Brain pericyte (primary cell): ENCODE measurements at places on chromosomes 4 and X.

DNA sequence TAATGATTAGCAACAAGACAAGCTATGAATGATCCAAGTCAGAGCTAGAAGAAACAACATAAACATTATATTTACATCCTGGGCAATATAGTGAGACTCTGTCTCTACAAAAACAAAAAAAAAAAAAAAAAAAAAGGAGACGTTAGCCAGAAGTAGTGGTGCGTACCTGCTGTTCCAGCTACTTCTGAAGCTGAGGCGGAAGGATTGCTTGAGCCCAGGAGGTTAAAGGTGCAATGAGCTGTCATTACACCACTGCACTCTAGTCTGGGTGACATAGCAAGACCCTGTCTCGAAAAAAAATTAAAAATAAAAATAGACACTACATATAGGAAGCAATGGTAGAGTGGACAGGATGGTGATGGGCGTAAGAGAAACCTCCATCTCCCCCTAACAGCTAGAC lies 144.6 kb upstream of the VCX3A start:
- no peak for DNase-seq

GRCh38 chrX:120840827-120841226 lies 34.8 kb downstream of the CT47B1 start:
- DNase-seq: no peak

DNA sequence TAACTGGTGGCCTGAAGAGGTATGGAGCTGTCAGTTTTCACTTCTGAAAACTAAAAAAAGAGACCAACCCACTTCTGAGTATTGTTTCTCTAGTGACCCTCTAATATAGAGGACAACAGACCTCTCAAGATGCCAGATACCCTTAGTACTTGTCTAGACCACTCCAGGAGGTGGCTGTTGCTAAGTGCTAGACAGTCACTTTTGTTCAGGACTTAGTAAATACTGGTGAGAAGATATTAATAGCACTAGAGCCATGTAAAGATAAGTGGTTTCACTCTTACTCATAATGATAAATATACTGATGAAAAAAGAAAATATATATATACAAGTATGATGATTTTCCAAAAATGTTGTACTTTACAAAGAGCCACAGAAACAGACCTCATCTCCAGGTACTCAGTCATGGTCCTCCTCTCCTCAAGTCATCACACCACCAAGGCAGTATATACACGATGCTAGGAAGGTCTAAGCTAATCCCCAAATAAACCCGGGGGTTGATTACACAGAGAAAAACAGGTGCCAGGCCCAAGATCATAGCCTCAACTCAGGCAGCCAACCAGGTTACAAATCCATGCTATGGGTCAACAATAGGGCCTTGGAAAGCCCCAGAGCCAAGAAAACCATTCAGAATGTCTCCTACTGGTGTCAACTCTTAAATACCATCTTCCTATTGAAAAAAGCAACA lies 66.9 kb downstream of the ARHGEF9 start:
- no peak for DNase-seq

DNA sequence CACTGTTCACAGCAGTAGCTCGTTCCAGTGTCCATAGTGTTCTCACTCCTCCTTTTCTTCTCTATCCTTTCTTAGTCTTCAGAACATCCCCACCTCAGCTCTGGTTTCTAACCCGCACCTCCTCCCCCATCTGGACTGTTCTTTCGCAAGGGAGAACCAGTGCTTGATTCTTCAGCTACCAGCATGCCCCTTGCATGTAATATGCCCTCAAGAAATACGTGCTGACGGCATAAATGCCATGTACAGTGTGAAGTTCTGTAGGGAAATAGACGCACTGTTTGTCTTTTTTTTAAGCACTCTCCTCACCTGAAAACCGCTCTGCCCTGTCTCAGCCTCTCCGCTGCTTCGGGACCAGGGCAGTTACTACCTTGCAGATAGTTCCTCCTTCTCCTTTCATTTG lies 5.3 kb downstream of the CLDN22 start:
- no peak for DNase-seq

GRCh38 chr4:186132577-186133242 lies 28.2 kb downstream of the FAM149A start:
- no peak for DNase-seq

DNA sequence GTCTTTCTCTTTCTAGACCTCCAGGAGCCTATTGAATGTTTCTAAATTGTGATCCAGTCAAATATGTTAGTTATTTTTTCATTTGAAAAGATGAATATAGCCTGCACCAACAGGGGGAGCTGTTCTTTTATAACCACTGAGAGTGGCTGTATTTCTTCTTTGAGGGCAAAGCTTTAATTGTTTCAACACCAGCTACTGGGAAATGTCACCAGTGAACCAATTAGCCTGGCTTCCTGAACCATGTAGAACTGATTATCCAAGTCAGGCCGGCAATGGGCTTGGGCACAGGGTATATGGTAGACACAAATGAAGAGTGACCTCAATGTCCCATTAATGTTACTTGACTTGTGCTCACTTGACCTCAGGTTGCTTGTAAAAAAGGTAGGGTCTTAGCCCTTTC lies 4.8 kb upstream of the DAPP1 start:
- no peak for DNase-seq
